Activated CD8-positive, alpha-beta memory T cell treated with anti-CD3 and anti-CD28 coated beads, Interleukin-2, amount 10 ng/mL, durations not matched to agents 7 days and 5 days (primary cell): ENCODE measurements at places on chromosomes 12 and 14.

- no peak for DNase-seq
These were observed 181.6 kb upstream of the C14orf180 start for GRCh38 chr14:104397956-104398355.

DNA sequence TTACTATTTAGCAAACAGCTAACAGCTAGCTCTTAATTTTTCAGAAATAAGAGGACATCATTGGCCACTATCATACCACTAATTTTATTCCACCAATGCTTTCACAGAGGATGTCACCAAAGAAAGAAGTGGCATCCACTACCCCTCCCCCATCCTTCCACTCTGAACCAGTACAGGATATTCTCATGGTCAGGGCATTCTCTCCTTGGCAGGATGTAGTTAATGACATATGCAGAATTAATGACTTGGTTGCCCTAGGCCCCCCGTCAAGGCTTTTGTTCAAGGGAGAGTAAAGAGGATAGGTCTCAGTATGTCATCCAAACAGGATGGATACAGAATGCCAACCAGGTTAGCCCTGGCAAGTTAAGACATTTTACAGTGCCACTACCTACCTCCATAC is 18.9 kb upstream of the NUP107 start:
- DNase-seq: no peak

DNA sequence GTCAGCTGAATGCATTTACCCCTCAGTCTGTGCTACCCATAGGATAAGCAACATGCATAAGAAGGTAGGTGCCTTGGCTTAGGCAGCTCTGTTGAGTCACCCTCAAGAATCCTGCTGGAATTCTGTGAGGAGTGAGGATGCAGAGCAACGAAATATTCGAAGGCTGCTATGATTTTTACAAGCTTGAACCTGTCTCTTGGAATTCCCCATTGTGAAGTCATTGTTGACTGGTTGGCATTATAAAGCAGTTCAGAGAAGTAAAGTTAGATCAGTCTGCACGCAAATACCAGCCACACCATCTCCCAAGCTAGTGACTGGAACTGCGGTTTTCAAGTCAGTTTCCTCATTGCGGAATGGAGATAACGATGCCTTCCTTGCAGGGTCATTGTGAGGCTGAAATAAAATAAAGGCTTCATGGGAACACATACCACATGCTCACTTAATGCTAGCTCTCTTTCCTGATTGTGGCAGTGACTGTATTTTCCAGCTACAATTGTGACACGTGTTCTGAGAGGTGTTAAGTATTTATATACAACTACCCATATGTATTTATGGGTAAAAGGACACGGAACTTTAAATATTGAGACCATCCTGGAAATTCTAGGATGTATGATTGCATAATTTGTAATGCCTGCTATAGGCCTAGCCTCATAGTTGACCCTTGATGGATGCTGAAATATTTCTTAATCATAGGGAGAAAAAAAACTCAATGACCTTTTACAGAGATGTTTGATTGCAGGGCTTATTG is 96.7 kb downstream of the ETV6 start:
- DNase-seq: no peak

DNA sequence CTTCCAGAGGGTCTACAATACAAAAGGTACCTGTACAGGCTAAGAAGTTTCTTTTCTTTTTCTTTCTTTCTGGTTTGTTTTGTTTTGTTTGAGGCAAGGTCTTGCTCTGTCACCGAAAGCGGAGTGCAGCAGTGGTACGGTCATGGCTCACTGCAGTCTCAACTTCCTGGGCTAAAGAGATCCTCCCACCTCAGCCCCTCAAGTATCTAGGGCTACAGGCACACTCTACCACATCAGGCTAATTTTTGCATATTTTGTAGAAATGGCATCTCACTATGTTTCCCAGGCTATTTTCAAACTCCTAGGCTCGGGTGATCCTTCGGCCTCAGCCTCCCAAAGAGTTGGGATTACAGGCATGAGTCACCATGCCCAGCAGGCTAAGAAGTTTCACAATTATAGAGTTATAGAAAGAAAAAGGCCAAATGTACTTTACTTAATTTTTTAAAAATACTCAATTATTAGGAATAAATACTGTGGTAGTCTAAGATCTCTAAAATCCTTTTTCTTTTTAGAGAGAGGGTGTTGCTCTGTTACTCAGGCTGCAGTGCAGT is 3.0 kb upstream of the PIGH start:
- no peak for DNase-seq

DNA sequence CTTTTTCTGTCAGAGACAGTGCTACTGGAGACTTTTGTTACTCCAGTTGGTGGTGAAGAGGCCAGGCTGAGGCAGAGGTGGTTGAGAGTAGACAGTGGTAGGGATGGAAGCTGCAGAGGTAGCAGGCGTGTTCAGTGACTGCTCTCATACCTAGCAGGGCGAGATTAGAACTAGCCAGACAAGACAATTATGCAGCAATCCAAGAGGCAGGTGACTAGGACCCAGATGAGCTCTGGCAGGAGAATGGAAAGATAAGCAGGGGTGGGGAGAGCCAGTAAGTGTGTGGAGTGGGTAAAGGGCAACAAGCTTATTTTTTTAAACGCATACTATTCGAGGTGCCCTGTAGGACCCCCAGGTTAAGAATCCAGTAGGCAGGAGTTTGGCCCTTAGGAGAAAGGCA is 4.8 kb downstream of the PPP1R36 start:
- no peak for DNase-seq
